ENCODE measurements at places on chromosomes 5 and 9.

GRCh38 chr5:137743031-137743640, 7.2 kb upstream of the KLHL3 start:
- peak; percentile 72 for DNase-seq

GRCh38 chr5:154593796-154594195, 115.8 kb upstream of the HAND1 start:
- no peak for DNase-seq

DNA sequence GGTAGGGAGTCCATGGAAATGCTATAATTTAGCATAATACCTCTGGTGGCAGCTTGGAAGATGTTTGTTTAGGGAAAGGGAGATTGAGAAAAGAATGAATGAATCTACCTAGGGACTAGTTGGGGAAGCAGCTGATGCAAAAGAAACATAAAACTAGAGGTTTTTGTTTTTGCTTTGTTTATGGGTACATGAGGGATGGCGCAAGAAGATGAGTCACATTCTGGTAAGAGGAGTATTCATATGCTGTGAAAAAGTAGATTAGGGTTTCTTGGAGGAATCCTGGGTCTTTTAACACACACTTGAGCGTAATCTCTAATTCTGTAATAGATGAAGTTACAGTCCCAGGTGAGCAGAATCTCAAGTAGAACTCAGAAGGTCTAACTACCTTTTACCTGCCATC, 17.1 kb downstream of the C9orf43 start:
- DNase-seq = no peak

DNA sequence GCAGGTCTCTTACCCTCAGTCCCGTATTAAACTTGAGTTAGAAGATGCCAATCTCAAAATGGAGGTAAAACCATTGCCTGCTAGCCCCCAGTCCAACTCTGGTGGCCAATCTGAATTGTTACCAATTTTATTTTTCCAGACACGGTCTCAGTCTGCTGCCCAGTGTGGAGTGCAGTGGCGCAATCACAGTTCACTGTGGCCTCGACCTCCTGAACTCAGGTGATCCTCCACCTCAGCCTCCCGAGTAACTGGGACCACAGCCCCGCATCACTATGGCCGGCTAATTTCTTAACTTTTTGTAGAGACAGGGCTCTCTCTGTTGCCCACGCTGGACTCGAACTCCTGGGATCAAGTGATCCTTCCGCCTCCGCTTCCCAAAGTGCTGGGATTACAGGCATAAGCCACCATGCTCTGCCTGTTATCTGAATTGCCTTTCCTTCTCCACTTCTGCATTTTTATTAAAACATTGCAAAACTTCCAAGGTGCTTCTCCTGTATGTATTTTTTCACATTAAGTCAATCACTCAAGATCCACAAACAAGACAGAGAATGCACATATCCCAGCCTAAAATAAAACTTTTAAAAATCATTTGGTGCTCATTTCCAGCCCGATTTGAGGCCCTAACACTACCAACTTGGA, 2.3 kb downstream of the FANCC start:
- no peak for DNase-seq

DNA sequence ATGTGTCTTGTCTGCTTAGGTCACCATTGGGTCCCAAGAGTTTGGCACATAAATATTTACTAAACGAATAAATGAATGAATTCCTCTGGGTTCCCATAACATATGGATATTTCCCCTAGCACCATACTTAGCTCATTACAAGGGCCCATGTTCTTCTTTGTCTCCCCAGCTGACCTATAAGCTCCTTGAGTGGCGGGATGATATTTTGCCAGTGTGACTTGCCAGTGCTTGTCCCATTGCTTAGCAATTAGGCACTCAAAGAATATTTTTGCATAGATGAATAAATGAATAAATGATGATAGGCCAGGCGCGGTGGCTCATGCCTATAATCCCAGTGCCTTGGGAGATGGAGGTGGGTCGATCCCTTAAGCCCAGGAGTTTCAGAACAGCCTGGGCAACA, 16.9 kb upstream of the CTNNA1 start:
- no peak for DNase-seq

DNA sequence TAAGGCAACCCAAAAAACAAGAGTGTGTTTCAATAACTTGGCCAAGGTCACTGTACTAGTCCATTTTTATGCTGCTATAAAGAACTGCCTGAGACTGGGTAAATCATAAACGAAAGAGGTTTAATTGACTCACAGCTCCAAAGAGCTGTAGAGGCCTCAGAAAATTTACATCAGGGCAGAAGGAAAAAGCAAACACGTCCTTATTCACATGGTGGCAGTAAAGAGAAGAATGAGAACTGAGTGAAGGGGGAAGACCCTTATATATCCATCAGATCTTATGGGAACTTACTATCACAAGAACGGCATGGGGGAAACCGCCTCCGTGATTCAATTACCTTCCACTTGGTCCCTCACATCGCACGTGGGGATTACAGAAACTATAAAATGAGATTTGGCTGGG, 64.3 kb upstream of the CAMK4 start:
- peak; percentile 5 for DNase-seq

- DNase-seq = peak; percentile 50
Measured at GRCh38 chr9:125493881-125494652, 212.9 kb downstream of the MAPKAP1 start.

- no peak for DNase-seq
Measured at GRCh38 chr9:128902351-128903078, 18.3 kb upstream of the PHYHD1 start.

DNA sequence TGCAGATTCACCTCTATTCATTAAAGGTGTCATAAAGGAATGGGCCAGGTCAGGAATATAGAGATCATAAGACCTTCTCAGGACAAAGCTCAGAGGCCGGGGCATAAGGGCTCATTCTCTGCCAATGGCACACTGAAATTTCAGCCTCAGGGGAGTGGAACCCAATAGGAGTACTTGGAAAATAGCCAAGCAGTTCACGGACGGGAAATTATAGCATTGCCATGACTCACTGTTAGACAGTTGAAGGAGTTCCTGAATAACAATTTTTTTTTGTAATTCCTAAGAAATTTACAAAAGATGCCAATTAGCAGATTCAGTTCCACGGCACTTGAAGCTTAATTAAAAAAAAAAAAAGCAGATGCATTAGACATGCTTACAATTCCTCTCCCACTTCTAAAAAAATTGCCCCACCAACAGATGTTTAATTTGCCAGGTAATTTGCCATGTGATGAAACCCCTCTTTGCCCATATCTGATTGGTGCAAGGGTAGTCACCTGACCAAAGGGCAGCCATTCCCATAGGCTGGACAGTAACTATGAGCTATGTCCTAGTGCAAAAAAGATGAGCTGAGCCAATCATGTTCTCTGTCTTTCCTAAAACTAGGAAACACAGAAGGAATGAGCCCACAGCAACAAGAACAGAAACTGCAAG, 58.6 kb downstream of the PTCD2 start:
- peak; percentile 90 for DNase-seq

- peak; percentile 49 for DNase-seq
Measured at GRCh38 chr9:75866273-75866871, 24.1 kb upstream of the PCSK5 start.

DNA sequence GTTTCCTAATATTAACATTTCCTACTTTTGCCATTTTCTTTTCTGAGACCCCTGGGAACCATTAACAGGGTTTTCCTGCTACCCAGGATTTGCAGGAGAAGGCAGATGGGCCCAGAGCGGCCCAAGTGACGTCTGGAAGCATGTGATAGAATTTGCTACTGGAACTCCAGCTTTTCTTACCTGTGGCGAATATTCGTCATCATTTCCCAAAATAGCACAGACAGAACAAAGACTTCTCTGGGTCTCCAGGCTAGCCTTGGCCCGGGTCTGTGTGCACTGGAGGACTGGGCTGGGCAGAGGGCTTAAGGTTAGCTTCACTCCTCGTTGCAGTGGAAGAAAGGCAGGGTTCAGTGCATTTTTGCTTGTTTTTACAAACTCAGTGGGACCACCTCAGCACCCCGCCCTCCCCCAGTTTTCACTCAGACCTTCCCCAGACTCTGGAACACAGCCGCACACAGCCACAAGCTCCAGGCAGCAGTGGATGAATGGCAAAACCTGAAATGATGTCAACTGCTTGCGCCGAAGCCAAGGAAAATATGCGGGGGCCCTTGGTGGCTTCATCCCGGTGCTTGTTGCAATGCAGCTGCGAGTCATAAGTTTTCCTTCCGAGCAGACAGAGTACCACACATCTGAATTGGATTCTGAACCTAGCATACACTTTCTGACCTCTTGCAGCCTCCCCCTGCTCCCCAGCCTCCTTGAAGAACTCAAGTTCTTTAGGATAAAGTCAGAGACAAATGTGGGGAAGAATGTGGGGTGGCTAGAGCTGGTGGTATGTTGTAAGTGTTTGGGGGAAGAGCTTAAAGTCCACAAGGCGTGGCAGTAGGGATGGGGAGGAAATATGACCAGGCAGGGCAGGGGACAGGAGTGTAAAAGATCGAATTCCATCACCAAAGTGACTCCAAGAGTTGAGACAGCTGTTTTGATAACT, 586.0 kb downstream of the CCDC171 start:
- peak; percentile 85 for DNase-seq

DNA sequence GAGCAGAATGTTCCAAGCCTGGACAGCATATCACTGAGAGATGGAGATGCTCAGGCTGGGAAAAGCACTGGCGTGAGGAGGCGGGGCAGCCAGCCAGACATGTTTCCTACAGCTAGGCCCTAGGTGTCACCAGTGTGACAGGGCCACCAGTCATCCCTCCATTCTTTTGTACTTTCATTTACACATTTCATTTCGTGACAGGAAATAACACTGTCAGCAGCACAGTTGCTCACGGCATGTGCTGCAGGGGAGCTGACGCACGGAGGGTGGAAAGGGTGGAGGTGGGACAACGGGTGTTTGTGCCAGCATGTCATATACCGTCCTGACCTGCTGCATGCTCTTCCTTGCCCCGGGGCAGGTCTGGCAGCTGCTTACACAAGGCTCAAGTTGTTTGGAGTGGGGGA, 14.8 kb upstream of the CEMIP2 start:
- no peak for DNase-seq

GRCh38 chr9:133845440-133845839, 107.3 kb upstream of the SARDH start:
- DNase-seq = no peak

- DNase-seq = no peak
Measured at GRCh38 chr9:123345567-123345955, 10.4 kb upstream of the CRB2 start.

GRCh38 chr5:144504929-144505577, 334.4 kb downstream of the KCTD16 start:
- DNase-seq = no peak

GRCh38 chr5:73254642-73255041, 81.6 kb downstream of the TMEM174 start:
- no peak for DNase-seq

- no peak for DNase-seq
Measured at GRCh38 chr5:51977014-51977413, 593.8 kb downstream of the ISL1 start.

DNA sequence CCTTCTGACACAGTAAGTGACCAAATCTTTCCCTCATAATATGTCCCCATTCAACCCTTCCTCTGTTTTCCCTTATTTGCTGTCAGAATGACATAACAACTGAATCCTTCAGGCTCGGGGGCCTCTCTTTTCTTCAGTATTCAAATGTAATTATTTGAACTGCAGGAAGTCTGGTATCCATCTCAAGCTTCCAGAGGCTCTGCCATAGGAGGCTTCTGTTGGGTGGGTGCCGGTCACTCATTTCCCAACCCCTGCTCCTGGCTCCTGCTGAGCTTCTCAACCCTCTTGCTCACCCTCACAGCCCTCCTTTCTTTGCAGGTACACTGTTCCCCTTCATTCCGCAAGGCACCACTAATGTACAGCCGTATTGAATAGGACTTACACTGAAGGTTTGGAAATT, 151.8 kb upstream of the MAP3K1 start:
- DNase-seq = no peak

DNA sequence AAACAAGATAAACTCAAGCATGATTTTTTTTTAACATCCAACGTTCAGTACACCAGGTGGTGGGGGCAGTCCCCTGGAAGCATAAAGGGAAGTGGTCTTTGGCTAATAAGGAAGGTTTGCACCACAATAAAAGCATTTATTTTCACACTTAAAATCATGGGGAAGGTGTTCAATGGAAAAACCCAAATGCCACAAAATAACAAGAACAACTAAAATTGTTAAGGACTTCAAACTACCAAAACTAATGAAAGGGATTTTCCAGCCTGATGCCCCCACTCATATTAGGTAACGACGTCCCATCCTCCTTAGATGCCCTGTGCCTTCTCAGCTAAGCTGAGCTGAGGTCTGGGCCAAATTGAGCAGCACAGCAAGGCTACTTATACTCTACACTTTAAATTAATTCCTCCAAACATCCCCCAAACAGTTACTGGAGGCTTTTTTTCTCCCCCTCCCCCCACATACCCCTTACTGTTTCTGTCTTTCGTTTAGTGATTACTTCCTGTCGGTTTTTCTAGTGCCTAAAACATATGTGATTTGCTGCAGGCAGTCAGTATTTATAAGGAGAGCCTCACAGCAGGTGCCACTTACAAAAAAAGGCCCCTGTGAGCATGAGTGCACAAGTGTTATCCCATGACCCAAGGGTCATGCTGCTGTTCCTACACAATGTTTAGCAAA, 259.7 kb upstream of the ZNF608 start:
- no peak for DNase-seq

DNA sequence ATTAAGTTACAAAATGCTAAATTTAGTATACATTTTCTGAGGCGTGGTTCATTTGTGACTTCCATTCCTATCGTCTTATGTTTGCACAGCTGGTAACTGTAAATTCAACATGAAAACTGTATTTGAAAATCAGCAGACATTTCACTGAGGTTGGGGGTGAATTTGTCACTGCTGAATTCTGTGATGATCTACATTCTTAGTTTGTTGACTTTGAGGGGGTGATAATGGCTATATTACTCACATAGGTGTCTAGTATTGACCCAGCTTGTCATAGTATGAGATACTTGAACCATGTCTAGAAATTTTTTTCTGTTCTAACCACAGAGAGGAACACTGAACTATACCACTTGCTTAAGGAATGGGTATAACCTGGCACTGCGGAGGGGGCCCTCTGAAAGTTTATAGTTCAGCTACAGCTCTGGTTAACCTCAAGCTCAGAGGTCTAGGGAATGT, 313.3 kb downstream of the PIK3R1 start:
- peak; percentile 89 for DNase-seq

GRCh38 chr5:173792781-173793547, 95.2 kb upstream of the CPEB4 start:
- no peak for DNase-seq

- DNase-seq = no peak
Measured at GRCh38 chr9:129888293-129889121, 53.2 kb downstream of the USP20 start.

All from fibroblast of skin of right quadriceps (primary cell).